ENCODE measurements at places on chromosomes 5 and 9.

GRCh38 chr9:134179918-134180785 is 15.8 kb upstream of the RNU6ATAC start:
- DNase-seq = no peak

DNA sequence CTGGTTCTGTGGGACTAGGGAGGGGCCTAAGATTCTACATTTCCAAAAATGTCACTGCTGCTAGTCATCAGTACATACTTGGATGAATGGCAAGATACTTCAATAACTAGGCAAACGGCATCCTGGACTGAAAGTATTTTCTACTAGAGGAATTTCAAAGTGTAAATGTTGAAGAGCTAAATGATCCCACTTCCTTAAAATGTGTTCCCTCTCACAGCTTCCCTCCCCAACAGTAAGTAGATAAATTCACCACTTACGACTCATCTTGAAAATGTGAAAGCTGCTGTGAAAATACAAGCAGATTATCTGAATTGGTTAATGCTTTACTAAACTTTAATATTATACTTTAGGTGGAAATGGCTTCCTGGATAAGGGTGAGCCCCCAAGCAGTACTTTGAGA is 1571.5 kb upstream of the WWC1 start:
- DNase-seq = no peak

- no peak for DNase-seq
Observed at GRCh38 chr5:65113771-65114170, 345.0 kb downstream of the CWC27 start.

DNA sequence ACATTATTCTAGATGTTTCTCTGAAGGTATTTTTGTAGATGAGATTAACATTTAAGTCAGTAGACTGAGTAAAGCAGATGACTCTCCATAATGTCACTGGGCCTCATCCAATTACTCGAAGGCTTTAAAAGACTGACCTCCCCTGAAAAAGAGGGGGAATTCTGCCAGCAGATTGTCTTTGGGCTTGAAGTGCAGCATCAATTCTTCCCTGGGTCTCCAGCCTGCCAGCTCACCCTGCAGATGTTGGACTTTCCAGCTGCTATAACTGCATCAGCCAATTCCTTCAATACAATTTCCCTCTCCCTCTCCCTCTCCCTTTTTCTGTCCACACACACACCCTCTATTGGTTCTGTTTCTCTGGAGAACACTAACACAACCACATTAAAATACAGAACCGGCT is 472.8 kb downstream of the SPOCK1 start:
- no peak for DNase-seq

GRCh38 chr5:118017536-118017935 is 970.8 kb downstream of the DTWD2 start:
- no peak for DNase-seq

- no peak for DNase-seq
Observed at GRCh38 chr5:73917433-73917832, 291.4 kb downstream of the ARHGEF28 start.

GRCh38 chr9:106670418-106670817 is 192.5 kb upstream of the ZNF462 start:
- DNase-seq = no peak

GRCh38 chr9:93286252-93287188 is 102.6 kb downstream of the WNK2 start:
- no peak for DNase-seq

DNA sequence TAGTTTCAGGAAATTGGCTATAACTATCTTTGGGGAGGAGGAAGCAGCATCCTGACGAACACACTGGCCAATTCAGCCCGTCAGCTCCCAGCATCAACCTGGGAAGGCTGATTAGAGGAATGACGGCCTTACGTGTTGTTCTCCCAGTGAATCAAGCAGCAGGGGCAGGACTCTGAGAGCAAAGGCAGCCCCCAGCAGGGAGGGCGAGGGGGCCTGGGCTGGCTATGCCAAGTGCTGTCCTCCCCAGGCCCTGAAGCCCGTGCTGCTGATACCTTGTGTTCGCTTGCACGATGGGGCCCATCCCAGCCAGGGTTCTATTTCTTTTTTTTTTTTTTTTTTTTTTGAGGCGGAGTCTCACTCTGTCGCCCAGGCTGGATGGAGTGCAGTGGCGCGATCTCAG is 254.1 kb downstream of the FSTL4 start:
- DNase-seq = no peak

DNA sequence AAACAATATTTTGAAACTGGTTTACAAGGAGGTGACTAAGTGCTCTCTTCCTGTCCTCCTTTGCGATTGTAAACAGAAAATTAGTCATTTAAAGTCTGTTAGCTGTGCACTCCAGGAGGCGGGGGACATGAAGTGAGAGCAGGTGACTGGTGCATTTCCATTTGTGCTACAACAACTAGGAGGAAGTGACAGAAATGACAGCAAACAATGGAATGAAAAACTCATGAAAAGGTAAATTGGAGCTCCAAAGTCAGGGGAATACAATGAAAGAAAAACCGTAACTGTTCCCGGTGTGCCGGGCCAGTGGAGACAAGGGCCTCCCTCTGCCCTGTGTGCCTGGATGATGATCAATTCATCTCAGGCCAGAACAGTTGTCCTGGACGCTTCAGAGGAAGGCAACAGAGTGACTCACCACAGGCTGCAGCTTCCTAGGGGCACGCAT is 439.9 kb downstream of the GADD45G start:
- DNase-seq = no peak

DNA sequence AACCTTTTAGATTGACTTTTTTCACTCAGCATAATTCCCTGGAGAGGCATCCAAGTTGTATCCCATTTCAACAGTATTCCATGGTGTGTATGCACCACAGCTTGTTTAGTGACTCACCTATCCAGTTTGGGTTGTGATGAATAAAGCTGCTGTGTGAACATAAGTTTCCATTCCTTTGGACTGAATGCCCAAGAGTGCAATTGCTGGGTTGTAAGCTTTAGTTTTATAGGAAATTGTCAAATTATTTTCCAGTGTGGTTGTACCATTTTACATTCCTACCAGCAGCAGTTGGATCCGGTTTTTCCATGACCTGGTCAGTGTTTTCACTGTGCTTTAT is 60.9 kb upstream of the TMED7 start:
- no peak for DNase-seq

DNA sequence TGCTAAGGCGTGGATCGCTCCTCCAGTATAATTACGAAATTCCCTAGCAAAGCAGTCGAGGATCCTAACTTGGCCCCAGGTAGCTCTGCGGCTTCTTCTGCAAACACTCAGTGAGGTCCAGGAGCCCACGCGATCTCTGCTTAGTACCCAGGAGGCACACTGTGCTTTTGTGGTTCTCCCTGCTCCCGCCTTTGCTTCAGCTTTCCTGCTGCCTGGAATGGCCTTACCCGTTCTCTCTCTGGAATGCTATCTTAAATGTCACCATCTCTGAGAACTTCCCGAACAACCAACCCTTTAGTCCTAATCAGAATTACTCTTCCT is 639 bp downstream of the INVS start:
- no peak for DNase-seq

DNA sequence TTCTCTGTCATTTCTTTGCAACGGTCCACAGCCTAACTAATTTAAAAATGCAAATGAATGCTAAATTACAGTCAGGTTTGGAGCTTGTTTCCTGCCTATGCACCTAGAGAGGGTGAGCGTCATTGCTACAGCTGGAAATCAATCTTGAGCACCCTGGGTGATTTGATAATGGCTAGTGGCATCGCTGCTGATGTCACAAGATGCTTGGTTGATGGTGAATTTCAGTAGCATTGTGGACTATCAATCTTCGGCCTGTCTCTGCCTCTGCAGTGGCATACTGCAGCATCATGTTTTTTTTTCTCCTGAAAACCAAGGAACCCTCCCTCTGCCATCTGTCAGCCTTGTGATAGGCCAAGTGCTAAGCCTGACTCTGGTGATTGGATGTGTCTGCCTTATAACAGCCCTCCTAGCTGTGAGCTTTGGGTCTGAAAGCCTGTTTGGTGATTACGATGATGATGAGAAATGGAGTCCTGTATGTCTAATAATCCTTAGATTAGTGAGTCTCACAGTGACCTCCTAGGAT is 75.3 kb downstream of the NMUR2 start:
- DNase-seq = no peak

DNA sequence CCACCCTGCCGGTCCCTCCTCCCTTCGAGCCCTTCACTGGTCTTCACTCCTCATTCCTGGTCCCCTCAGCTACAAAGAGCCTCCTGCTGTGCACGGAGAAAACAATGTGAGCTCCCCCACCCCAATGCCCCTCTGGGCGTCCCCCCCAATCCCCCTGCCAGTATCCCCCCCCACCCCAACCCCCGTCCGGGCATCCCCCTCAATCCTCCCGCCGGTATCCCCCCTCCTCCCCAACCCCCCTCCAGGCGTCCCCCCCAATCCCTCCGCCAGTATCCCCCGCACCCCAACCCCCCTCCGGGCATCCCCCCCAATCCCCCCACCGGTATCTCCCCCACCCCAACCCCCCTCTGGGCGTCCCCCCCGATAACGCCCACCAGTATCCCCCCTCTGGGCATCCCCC is 42.8 kb downstream of the EXD3 start:
- DNase-seq = no peak

DNA sequence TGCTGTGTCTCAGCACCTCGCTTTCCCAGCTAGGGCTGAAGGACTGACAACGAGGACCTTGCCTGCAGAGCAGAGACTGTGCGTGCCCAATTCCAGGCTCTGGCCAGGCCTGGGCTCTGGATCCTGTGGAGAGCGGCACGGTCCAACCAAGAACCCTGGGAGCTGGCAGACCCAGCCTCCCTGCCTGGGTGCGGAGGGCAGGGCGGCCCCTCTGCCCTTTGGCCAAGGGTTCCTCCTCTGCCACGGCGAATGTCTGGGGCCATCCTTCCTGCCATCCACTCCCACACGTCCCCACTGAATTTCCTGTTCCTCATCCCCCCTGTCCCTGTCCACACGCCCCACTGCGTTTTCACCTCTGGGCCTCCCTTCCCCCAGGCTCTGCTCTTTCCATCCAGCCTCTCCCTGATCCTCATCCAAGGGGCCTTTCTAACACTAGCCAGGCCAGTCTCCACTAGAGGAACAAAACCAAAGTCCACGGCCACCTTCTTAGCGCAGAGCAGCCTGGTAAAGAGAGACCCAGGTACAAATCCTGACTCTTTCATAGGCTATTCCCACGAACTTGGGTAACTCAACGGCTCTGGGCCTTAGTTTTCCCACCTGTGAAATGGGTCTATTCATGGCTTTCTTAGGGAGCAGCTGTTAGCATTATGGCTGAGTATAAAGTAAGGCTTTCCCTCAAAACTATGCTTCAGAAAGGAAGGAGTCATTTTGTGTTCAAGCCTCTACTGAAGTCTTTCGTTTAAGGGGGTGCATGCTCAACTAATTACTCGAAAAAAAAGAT is 95.5 kb upstream of the PHYKPL start:
- no peak for DNase-seq

DNA sequence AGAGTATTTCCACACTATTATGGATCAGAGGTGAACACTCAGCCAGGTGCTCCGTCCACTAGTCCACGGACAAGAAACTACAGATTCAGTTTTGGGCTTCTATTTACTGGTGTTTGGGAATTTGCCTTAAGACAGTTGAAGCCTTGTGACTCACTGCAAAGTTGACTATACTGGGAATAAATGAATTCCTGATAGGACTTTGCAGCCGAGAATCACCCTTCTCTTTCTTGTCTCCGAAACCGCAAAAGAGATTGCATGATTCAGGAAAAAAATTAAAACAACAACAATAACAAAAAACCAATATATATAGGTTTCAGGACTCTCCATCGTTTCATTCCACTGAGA is 716 bp downstream of the TMEM171 start:
- DNase-seq = no peak

GRCh38 chr9:112157961-112158360 is 17.1 kb downstream of the SUSD1 start:
- no peak for DNase-seq

DNA sequence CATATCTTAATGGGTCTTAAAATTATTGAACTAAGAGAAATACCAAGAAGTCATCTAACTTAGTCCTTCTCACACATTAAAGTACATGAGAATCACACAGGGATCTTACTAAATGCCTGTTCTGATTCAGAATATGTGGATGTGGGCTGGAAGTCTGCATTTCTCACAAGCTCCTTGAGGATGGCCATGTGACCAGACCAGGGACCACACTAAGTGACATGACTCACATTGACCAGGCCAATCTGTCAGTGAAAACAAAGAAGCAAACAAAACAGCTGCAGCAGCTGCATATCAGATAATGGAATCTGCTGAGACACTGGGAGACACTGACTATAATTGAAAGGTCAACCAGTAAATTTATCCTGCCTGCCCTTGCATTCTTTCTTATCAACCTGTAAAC is 110.5 kb downstream of the ADAMTS12 start:
- no peak for DNase-seq

GRCh38 chr9:70470050-70471015 is 55.9 kb upstream of the KLF9 start:
- DNase-seq = no peak

GRCh38 chr5:61653807-61654580 is 321.9 kb downstream of the ZSWIM6 start:
- DNase-seq = no peak

- no peak for DNase-seq
Observed at GRCh38 chr5:16914108-16914435, 22.0 kb downstream of the MYO10 start.

GRCh38 chr9:136326061-136326760 is 1.1 kb upstream of the GPSM1 start:
- no peak for DNase-seq

GRCh38 chr9:23682891-23683431 is 143.1 kb downstream of the ELAVL2 start:
- no peak for DNase-seq

- DNase-seq = no peak
Observed at GRCh38 chr9:133277467-133277866, 2.5 kb upstream of the ABO start.

- no peak for DNase-seq
Observed at GRCh38 chr9:119268985-119269384, 100.2 kb downstream of the BRINP1 start.

DNA sequence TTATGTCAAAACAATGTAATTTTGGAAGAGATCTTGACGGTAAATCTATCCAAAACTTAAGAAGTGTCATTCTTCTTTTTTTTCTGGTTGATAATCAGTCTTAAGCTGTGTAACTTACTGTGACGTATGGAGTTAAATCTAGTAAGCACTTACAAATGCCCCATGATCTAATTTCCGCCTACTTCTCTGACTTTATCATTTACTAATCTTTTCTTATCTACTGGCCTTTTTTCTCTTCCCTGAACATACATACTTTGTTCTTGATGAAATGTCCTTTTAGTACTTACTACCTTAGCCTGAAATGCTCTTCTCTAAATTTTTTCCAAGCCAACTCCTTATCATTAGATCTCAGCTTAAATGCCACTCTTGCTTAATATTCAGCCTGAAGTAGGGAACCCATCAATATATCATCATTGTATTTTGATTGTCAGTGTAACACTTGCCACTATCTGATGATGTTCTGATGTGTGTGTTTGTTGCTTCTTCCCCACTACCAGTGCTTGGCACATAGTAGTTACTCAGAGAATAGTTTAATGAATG is 27.6 kb downstream of the AP3S1 start:
- no peak for DNase-seq

DNA sequence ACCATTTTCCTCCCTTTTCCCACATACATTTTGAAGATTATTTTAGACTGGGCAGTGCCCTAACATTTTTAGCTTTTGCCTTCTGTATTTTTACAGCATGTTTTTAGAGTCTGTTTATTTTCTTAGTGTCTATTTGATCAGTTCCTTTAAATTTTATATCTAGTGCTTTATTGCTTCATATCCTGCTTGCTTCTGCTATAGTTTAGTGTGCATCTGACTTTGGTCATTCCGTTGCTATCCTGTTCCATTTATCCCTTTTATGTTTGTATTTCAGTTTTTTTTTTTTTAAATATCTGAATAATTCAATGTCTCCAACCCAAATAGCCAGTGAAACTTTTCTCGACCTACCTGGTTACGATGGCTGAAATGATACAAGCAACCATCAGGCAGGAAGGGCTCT is 203.8 kb downstream of the ARHGAP26 start:
- DNase-seq = no peak

All from stimulated activated CD8-positive, alpha-beta memory T cell treated with anti-CD3 and anti-CD28 coated beads, Interleukin-7, amount 100 ng/mL, for 1 hour (primary cell).